ENCODE measurements at places on chromosomes 11 and 22. TPM values are rescaled to one million over a fixed set of nuclear protein-coding genes. Genes with fewer than 3 reads are reported as not detected.

- no peak for DNase-seq
Observed at GRCh38 chr22:36424901-36425579, 37.3 kb upstream of the MYH9 start.

- DNase-seq: no peak
Observed at GRCh38 chr11:130197386-130198035, 37.9 kb downstream of the ST14 start.

DNA sequence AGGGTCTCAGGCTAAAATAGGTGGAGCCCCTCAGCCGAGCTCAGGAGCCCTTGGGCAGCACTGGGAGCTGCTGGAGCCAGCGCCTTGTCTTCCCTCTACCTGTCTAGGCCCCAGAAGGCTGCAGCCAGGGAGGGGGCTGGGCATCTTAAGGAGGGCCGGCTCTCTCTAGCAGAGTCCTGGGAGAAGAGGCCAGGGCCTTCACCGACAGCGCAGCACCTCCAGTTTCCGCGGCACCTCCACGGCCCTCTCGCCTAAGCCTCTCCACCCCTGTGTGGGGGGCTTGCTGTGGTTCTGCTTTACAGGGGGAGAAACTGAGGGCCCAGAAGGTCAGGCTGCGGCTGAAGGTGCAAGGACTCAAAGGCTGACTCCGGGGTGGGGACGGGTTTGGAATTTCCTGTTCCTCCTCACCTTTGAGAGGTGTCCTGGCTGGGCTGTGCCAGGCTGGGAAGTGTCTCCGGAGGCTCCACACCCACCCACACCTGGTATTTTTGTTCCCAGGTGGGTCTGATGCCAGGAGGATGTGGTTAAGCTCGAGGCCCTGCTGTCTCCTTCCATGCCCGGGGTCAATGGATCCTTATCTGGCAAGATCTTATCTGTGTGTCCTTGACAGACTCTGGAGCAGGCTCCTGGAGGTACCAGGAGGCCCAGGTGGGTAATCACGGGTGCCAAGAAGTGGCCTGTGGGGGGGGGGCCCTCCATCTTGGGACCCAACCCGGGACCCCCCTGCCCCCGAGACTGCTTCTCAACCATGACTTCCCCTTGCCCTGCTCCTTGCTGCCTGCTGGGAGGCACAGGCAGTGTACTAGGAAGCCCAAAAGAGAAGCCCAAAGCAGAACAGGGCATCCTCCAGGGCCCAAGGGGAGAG is 95.3 kb upstream of the FGF3 start:
- DNase-seq: no peak

DNA sequence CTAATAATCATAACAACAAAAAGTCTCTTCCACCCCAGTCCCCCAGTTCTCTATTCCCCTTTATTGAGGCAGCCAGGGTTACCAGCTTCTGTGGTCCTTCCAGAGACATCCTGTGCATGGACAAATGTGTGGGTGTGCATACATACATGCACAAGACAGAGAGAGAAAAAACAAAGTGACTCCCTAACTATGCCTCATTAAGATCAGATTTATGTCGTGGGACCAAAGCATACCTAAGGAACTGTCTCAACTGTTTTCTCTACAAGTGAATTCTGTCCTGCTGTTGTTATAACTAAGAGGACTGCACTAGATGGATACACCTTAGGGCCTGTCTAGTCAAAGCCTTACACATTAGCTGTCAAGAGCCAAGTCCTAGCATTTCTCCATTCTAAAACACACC is 106.7 kb downstream of the MRTFA start:
- no peak for DNase-seq

DNA sequence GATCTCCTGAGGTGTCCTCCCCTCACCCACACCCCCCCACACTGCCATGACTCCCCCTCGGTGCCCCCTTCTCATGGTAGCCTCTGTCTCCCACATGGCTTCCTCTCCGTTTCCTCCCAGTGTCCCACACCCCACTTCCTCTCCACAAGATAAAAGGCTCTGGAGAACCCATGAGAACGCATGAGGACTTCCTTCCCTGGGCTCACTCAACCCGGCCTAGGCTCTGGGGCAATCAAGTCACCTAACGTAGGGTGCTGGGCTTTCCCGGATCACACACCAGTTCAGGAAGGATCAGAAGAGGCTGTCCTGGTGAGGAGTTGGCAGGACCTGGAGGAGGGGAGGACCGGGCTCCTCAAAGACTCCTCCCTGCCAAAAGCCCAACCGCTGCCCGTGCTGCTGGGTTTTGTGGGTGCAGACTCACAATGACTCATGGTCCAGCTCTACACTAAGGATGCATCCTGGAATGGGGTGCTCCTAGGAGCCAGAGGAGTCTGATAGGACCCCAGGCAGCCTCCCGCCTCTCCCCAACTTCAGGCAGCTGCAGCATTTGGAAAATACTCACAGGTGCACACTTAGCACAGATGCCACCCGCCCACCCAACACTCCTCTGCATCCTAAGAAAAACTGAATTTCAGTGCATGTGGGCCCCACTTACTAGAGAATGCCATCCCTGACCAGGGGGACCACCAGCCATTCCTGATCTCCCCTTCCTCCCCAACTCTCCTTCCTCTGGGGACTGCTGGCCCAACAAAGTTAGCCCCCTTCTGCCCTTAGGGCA is 21.0 kb downstream of the SLC22A12 start:
- no peak for DNase-seq

- DNase-seq: no peak
Observed at GRCh38 chr11:46100670-46101069, 20.6 kb downstream of the PHF21A start.

DNA sequence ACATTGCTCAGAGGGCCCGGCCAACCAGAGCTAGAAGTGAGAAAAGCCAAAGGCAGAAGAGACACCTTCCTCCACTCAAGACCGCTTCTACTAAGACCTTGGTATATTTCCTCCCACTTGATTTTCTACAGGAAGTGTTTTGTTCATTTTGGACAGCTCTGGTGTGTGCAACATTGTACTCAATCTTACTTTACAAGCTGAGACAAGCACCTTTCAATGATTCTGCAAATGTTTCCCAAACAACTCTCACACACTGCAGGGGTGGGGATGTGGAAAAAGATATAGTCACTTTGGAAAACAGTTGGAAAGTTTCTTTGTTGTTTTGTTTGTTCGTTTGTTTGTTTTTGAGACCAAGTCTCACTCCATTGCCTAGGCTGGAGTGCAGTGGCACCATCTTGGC is 15.7 kb downstream of the MYO18B start:
- no peak for DNase-seq

- peak; percentile 21 for DNase-seq
Observed at GRCh38 chr11:129695571-129696308, 119.9 kb upstream of the TMEM45B start.

DNA sequence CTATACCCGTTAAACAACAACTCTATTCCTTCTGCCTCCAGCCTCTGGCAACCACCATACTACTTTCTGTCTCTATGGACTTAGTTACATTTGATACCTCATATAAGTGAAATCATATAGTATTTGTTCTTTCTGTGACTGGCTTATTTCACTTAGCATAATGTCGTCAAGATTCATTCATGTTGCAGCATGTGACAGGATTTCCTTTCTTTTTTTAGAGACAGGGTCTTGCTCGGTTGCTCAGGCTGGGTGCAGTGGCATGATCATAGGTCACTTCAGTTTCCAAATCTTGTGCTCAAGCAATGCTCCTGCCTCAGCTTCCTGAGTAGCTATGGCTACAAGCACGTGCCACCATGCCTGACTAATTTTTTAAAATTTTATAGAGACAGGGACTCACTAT is 29.4 kb upstream of the SORL1 start:
- no peak for DNase-seq

GRCh38 chr11:70078095-70078780 is at the start of gene ANO1:
TSS of gene ANO1 (plus strand) at chr11:70078317. CDS start at chr11:70078607, 290 bp downstream.
- no peak for DNase-seq

DNA sequence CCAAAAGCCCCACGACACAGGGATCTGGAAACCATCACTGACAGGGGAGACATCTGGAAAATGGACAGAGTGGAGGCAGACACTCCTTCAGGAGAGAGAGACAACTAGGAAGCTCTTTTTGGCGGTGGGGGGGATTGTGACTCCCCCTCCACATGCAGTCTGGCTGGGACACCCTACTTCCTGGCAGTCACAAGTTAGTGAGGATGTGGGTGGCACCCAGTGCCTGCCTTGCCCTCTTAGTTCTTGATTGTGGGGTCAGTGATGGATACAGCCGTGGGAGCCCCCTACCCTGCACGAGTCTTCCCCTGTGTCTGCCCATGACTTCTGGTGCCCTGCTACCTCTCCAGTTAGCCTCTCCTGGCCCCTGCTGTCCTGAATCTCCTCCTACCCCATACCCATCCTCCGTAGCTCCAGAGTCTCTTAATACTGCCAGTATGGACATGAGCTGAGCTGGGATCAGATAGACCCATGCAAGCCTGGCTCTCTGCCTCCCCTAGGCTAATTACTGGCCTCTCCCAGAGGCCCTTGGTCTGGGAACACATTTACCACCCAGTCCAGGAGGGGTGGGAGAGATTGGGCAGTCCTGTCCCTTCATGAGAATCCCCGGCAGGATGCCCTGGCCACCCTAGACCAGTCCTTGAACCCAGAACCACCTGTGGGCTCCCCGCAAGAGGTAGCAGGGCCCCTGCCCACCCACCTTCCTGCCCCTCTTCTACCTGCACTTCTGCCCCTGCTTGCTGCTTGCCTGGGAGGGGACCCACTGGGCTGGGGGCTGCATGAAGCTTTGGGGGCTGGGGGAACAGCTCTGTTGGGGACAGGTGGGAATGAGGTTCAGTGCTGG is 22.8 kb downstream of the RHBDD3 start:
- DNase-seq: no peak

GRCh38 chr11:82996966-82997606 is 74.6 kb downstream of the RAB30 start:
- DNase-seq: no peak

GRCh38 chr11:65211293-65212105 is 29.8 kb downstream of the CAPN1 start:
- DNase-seq: no peak

GRCh38 chr11:20407344-20407743 is 19.8 kb downstream of the PRMT3 start:
- DNase-seq: no peak

DNA sequence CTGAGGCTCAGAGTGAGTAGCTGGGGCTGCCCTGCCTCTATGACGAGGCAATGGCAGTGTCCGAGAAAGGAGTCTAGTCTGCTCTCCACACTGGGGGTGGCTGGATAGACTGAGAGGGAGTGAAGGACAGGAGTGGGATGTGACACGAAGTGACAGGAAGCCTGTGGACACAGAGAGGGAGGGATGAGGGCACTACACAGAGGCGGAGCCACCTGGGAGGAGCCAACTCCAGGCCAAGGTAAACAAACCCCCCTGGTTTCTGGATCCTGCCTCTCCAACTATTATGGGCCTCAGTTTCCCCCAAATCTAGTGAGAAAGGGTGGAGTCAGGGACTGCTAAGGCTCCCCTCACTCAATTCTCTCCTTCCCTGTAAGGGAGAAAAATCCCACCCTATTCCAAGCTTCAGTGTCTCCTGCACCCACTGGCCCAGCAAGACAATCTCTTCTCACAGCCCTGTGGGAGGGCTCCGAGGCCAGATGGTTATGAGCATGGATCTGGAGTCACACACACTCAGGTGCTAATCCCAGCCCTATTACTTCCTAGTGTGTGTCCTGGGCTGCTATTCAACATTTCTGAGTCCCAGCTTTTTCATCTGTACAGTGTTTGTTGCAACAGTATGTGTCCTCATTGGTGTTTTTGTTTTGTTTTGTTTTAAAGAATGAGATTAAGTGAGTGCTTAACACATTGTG is 24.9 kb downstream of the ASPHD2 start:
- DNase-seq: no peak

DNA sequence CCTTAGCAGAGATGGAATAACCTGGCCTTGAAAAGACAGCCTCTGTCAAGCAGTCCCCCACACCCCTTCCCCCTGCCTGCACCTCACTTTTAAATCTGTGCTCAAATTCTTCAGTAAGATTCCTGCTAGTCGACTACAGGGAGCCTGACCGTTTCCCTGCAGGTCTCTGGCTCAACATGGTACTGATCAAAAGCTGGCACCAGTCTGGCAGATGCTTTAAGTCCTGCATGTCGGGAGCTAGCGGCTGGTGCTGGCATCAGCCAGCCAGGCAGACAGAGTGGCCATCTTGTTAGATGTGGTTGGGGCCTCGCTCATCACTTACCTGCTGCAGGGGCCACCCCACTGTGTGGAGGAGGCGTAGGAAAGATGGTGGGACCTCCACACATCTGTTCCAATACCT is 204.4 kb upstream of the SORL1-AS1 start:
- DNase-seq: no peak

GRCh38 chr11:124751741-124752470 is at the start of gene VSIG2:
TSS of gene VSIG2 (minus strand) at chr11:124752255. CDS start at chr11:124752137, 118 bp downstream.
- no peak for DNase-seq

DNA sequence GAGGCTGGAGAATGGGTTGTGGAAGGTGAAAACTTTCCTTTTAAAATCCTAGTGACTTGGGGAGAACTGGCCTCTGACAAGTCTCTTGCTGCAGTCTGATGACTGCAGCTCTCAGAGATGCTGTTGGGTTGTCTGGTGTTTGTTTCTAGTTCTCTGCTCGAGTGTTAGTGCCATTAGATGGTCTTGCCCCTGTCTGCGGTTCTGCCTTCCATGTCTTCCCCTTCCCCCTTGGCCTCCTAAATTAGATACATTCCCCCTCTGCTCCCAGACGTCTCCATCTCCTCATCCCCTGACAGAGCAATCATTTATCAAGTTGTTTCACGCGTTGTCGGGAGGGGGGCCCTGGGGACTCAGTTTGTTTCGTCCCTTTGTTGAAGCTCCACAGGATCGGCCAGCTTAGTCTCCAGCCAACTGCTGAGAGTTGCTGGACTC is 67.7 kb downstream of the CECR2 start:
- DNase-seq: no peak

DNA sequence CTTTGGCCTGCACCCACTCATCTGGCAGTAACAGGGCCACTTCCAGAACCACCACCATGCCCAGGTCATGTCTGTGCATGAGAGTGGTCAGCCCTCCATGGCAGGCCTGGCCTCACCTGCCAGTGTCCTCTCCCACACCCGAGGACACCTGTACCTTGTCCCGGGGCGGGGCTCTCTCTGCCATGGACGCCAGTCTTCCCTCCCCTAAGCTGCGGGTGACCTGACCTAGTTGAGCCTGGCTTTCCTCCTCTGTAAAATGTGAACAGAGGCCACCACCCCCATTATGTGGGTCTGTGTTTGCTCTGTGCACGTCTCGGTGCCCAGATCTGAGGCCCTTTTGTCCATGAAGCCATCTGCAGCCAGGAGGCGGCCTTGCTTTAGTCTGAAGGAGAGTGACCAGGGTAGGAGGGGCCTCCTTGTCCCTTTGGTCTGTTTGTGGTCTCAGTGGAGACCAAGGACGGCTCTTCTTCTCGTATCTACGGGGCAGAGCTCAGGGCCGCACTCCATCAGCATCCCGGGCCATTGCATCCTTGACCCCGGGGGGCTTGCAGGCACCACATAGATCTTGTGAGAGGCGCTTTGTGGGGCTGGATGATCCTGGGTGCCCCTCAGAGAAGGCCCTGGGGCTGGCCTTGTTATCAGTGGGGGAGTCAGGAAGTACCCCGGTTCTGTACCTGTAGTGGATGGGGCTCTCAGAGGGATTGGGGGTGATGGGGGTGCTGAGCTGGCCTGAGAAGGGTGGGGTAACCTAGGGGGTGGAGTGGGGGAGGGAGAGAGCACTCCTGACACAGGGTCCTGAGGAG is 121.6 kb downstream of the KCNQ1 start:
- no peak for DNase-seq

The RANGAP1 gene
- total RNA-seq: 142 TPM

The CDC42EP2 gene
- total RNA-seq: 0.55 TPM

The LRRN4CL gene
- not detected for total RNA-seq

The CDC42EP1 gene
- total RNA-seq: not detected

The OR8A1 gene
- total RNA-seq: not detected

The SLC5A4 gene
- total RNA-seq: not detected

The KRTAP5-5 gene
- total RNA-seq: not detected

The FGF3 gene
- not detected for total RNA-seq

The TNNI2 gene
- not detected for total RNA-seq

The NOX4 gene
- not detected for total RNA-seq

The MIOX gene
- not detected for total RNA-seq

The CHRM4 gene
- 4.8 TPM for total RNA-seq

The RASSF10 gene
- not detected for total RNA-seq
